ENCODE measurements at places on chromosomes 1 and 21. TPM values are rescaled to one million over a fixed set of nuclear protein-coding genes. Genes with fewer than 3 reads are reported as not detected.

- no peak for DNase-seq
- peak overlapping the region; percentile 86 for H3K4me3 ChIP-seq
- H3K4me1 ChIP-seq: peaks cover 22% of the 10 kb centered on the region
- H3K27ac ChIP-seq: peak overlapping the region; percentile 82
- H3K36me3 ChIP-seq: no peaks in the 10 kb centered on the region
- H3K27me3 ChIP-seq: no peaks in the 10 kb centered on the region
Measured at GRCh38 chr1:26530895-26531598, 1.5 kb downstream of the RPS6KA1 start.

DNA sequence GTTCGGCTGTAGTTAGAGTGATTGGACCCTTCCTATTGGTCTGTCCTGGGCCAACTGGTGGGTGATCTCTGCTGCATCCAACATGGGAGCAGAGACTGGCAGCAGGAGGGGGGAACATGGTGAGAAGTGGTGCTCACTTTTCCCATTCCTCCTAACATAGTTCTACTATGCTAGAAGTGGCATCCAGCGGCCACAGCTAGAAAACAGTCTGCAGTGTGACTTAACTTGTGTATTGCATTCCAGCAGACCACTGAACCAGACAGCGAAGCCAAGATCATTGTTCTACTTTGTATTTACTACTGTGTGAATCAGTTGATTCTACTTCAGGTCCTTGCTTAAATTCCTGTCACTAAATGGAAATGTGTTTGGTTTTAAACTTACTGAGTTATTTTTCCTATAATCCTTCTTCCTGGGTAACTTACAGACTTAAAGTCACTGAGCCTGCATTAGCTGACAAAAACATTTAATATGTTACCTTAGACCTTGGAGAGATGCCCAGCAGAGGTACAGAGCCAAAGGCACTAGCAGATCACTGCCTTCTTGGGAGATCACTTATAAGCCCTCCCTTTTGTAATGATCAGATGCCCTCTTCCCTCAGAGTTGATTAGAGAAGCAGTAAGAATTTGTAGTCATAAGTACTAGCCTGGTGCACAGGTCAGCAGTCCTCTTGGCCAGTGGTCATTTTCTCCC, 8.2 kb downstream of the FABP3 start:
- H3K27me3 ChIP-seq: no peaks in the 10 kb centered on the region
- H3K36me3 ChIP-seq: peaks cover 80% of the 10 kb centered on the region
- no peak overlapping the region for H3K27ac ChIP-seq
- no peak for DNase-seq
- no peaks in the 10 kb centered on the region for H3K4me1 ChIP-seq

DNA sequence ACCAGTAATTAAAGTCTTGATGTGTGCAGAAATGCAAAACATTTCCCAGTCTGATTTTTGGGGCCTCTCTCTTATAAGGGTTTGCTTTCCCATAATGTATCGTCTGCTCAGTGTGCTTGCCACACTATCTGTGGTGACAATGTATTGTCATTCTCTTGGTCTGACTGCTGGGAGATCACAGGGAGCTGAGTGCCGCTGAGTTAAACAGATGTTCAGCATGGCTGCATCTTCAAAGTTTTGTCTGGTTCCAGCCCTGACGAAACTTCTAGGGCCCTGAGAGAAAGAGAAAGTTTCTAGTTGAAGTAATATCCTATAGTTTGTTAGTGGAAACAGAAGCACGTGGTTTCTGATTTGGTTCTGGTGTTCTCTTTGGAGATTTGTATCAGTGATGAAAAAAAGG, 42.6 kb downstream of the DNM3 start:
- H3K27me3 ChIP-seq: no peaks in the 10 kb centered on the region
- H3K4me1 ChIP-seq: no peaks in the 10 kb centered on the region
- DNase-seq: no peak
- no peaks in the 10 kb centered on the region for H3K36me3 ChIP-seq

Gene NUDT4B
- 19.1 TPM for total RNA-seq

Gene MMP23B
- 0.49 TPM for total RNA-seq

Gene FAM78B
- total RNA-seq: 0.26 TPM

Gene F13B
- not detected for total RNA-seq
